ENCODE measurements at places on chromosomes 2 and 18. TPM values are rescaled to one million over a fixed set of nuclear protein-coding genes. Genes with fewer than 3 reads are reported as not detected.

The GALNT13 gene
- 5.8 TPM for total RNA-seq

DNA sequence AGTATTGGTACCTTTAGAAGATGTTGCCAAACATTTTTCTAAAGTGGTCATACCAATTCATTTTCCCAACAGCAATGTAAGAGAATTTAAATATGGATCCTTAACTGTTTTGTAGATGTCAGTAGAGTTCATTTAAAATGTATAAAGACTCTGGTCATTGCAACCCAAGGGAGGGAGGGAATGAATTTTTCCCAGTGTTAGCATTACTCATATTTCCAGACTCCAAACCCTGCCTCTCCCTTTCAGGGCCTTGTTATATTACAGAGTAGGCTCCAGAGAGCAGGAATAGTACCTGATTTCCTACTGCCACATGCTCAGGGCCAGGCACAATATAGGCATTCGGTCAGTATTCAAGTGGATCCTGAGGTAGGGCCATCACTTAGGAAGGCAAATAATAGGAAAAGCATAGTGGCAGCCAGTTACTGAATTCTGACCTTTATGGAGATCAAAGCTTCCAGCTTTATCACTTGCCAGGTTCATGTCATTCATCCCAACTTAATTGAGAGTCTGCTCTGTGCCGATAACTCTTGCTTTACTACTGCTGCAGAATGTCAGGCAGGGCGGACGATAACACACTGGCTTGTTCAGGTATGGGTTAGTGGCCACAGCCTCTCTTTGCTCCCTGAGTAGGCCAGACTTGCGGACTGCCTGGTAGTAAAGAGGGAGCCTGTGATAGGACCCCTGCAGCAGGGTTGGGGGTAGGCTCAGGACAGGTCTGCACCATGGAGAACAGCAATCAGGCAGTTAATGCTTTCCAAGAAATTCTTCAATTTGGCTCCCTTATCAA is 75.3 kb downstream of the OSBPL6 start:
- no peak overlapping the region for H3K27ac ChIP-seq
- no peaks in the 10 kb centered on the region for H3K4me1 ChIP-seq
- no peak for DNase-seq
- H3K27me3 ChIP-seq: no peaks in the 10 kb centered on the region
- H3K36me3 ChIP-seq: no peaks in the 10 kb centered on the region
- H3K4me3 ChIP-seq: no peak overlapping the region

GRCh38 chr2:27162151-27163121 is 13.6 kb downstream of the TCF23 start:
- no peak for DNase-seq
- no peak overlapping the region for H3K4me3 ChIP-seq
- no peak overlapping the region for H3K27ac ChIP-seq
- H3K27me3 ChIP-seq: no peaks in the 10 kb centered on the region
- no peaks in the 10 kb centered on the region for H3K4me1 ChIP-seq
- H3K36me3 ChIP-seq: no peaks in the 10 kb centered on the region

DNA sequence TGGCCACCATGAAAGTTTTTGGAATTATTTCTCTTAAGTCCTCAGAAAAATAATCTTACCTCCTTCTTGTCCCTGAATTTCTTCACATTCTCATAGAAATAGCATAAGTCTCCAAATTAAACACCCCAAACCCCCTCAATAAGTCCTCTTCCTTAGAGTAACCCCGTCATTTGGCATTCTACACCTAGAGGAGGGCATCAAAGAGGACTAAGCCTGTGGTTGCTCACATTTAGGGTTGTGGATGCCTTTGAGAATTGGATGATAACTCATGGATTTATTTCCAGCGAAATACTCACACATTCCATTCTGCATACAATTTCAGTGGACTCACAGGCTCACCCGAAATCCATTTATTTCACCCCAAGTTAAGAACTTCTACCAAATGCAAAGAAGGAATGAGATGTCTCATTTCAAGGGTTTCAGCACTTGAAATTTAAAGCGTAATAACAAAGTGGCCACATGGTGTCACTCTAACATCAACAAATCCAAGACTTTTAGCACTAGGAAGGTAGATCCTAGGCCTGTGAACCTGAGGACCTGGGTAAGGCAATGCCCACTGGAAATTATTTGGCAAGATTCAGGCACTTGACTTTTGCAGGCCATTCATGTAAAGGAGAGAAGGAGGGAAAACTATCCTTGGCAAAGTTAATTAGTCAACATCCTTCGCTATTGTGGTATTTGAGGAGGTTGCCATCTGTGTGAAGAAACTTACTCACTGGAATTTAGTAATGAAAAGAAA is 24.6 kb downstream of the DYTN start:
- H3K36me3 ChIP-seq: no peaks in the 10 kb centered on the region
- H3K4me1 ChIP-seq: no peaks in the 10 kb centered on the region
- H3K4me3 ChIP-seq: no peak overlapping the region
- no peak overlapping the region for H3K27ac ChIP-seq

DNA sequence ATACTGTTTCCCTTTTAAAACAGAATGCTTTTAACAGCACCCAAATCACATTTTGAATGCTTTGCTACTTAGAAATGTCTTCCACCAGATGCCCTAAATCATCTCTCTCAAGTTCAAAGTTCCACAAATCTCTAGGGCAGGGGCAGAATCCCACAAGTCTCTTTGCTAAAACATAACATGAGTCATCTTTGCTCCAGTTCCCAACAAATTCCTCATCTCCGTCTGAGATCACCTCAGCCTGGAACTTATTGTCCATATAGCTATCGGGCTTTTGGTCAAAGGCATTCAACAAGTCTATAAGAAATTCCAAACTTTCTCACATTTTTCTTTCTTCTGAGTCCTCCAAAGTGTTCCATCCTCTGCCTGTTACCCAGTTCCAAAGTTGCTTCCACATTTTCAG is 1374.5 kb upstream of the NXPH2 start:
- no peaks in the 10 kb centered on the region for H3K4me1 ChIP-seq
- H3K27ac ChIP-seq: no peak overlapping the region
- DNase-seq: no peak
- H3K36me3 ChIP-seq: no peaks in the 10 kb centered on the region
- H3K4me3 ChIP-seq: no peak overlapping the region
- no peaks in the 10 kb centered on the region for H3K27me3 ChIP-seq

- no peak overlapping the region for H3K4me3 ChIP-seq
- no peak overlapping the region for H3K27ac ChIP-seq
- no peaks in the 10 kb centered on the region for H3K36me3 ChIP-seq
Observed at GRCh38 chr18:42860011-42860410, 255.5 kb downstream of the RIT2 start.

All from upper lobe of right lung (tissue), 1 donor.